ENCODE measurements at places on chromosomes 12 and 14. TPM values are rescaled to one million over a fixed set of nuclear protein-coding genes. Genes with fewer than 3 reads are reported as not detected.

DNA sequence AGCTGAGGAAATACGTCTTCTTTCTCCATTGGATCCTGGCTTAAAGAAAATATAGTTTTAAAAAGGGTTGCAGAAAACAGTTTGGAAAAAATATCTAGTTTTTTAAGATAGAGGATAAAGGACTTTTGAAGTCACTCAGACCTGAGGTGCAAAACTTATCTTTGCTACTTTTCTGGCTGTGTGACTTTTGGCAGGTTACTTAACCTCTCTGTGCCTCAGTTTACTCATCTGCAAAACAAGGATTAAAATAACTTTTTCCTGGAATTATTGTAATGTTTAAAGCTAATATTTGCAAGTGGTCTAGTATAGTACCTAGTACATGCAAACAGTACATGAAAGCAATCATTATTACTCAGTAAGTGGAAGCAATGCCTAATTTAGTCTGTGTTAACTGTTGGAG lies 176.8 kb downstream of the TBX5 start:
- H3K4me1 ChIP-seq = no peaks in the 10 kb centered on the region
- H3K27me3 ChIP-seq = no peaks in the 10 kb centered on the region
- no peak overlapping the region for H3K27ac ChIP-seq
- no peak for DNase-seq

DNA sequence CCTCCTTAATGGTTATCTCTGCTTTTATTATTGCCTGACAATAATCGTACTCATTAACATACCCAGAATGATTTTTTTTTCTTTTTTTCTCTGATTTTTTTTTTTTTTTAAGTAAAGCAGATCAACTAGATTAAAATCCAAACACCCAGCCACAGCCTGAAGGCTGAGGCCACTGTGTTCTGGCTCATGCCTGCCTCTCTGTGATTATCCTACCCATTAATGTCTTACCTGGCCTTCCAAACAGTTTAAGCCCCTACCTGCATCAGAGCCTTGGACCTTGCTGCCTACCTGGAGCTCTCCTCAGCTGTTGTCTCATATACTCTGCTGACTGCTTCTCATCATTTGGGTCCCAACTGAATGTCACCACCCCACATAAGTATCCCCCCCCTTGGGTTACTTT lies 6.8 kb upstream of the TMED10 start:
- no peak overlapping the region for H3K4me3 ChIP-seq
- H3K27ac ChIP-seq = no peak overlapping the region
- peaks cover 4% of the 10 kb centered on the region for H3K4me1 ChIP-seq
- peaks cover 4% of the 10 kb centered on the region for H3K27me3 ChIP-seq

DNA sequence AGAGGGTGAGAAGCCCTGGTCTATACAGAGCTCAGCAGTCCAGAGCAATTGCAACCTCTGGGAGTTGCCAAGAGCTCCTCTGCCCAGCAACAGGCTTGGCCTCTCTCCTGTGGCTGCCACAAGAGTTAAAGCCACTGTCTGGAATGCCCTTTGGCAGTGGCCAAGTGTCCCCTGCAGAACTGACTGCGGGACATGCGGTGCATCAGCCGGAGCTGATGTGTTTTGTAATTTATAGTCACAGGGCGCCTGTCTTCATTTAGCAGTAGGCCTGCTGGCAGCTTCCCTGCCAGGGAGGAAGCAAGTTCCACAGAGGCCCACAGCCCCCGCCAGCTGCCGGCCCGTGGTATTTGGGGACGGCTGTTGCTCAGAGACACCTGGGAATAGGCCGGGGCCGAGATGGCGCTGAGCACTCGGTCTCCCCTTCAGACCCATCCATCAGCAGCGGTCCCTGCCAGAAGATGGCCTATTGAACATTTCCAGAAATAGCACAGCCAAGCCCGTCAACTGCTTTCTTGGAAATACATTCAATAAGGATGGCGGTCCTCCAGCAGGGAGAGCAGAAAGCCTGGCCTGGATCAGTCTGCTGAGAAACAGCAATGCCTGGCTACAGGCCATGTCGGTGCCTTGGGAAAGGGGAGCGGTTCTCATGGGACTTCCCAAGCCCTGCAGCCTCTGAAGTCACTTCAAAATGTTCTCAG lies 217.4 kb downstream of the CRADD start:
- no peak overlapping the region for H3K27ac ChIP-seq
- H3K4me1 ChIP-seq = peaks cover 46% of the 10 kb centered on the region
- H3K36me3 ChIP-seq = no peaks in the 10 kb centered on the region
- no peak overlapping the region for H3K4me3 ChIP-seq

GRCh38 chr12:65528127-65528526 lies 249.6 kb downstream of the MSRB3 start:
- H3K27ac ChIP-seq = no peak overlapping the region
- no peak for DNase-seq
- no peak overlapping the region for H3K4me3 ChIP-seq
- no peaks in the 10 kb centered on the region for H3K27me3 ChIP-seq
- peaks cover 6% of the 10 kb centered on the region for H3K4me1 ChIP-seq

DNA sequence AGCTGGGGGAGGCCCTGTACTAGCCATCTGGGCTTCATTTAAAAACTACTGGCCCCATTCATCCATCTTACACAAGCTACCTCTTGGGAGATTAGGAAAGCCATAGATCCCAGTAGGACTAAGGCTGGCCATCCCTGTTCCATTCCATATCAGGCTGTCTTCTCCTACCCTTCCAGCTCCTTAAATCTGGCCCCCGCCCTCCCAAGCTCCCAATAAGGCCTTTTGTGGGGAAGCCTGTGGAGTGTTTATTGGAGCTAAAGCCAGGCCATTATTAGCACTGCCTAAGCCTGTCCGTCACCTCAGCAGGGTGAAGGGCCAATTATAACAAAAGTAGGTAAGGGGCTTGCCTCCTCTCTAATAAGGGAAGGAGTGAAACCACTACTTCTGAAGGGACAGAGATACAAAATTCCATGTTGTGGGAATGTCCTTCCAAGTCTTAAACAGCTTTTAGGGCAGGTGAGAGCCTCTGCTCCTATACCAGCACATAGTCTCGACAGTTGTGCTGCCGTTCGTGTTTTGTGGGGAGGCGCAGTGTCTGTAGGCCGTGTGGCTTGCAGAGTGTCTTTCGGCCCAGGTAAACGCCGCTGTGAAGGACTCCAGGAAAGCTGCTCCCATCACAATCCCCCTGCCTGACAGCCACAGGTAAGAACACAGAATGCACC lies 3.7 kb downstream of the MYL6 start:
- peaks cover 40% of the 10 kb centered on the region for H3K4me1 ChIP-seq
- H3K27me3 ChIP-seq = peaks cover 62% of the 10 kb centered on the region
- peaks cover 64% of the 10 kb centered on the region for H3K36me3 ChIP-seq
- peak overlapping the region; percentile 100 for H3K4me3 ChIP-seq

DNA sequence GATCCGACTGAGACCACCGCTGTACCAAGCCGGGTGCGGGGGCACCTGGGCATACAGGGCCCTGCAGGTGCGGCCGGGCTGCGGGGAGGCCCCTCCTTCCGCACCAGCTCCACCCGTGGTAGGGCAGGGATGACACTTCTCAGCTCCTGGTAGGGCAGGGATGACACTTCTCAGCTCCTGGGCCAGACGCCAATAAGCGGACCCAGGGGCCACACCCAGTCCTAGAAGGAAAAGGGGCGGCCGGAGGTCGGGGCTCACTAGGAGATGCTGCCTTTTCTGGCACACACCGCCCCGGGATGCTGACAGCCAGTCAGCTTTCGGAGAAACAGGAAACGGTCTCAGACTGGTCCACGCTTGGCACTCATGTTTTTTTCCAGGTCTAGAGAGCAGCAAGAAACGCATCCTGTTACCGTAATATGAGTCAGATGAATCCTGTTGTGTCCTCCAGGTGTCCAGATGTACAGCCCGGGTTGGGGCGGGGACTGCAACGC lies 34.8 kb downstream of the NFKBIA start:
- H3K27ac ChIP-seq = no peak overlapping the region
- H3K27me3 ChIP-seq = peaks cover 4% of the 10 kb centered on the region
- H3K4me3 ChIP-seq = no peak overlapping the region
- no peak for DNase-seq

DNA sequence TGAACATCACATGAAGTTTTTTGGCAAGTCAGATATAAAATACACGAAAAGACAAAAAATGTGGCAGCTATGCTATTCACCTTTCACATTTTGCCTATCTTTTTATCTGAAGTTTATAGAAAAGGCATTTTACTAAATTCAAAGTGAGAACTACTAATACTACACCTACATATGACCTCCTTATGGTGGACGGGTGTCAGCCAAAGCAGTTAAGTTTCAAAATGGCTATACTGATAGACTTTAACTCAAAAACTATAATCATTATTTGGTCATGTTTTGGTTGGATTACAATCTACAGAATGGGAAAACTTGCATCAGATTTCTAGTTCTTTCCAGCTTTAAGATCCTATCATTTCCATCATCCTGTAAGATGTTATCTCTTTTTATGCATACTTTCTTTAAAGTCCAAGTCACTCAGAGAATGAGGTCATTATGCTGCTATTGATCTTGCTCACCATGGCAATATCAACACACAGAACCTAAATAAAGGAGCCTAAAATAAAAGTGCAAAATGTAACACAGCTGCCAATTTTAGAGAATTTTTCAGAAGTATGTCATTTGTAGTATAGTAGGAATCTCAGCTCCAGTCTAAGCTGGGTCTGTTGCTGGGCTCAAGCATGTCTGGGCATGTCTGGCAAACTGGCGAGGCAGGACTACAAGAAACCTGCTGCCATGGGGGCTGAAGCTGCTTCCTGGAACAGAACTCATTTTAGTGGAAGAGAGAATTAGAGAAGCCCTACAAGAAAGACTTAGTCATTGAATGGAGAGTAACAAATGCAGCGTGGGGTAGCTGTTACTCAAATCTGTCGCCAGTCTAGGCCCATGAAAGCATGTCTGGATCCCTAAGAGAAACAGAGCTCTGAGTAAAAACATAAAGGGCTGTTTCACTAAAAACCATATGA lies 7.6 kb upstream of the AEBP2 start:
- no peaks in the 10 kb centered on the region for H3K36me3 ChIP-seq
- H3K4me3 ChIP-seq = no peak overlapping the region
- peaks cover 2% of the 10 kb centered on the region for H3K27me3 ChIP-seq
- peaks cover 2% of the 10 kb centered on the region for H3K4me1 ChIP-seq

GRCh38 chr12:108371801-108372344 lies 32.8 kb upstream of the CMKLR1 start:
- H3K27ac ChIP-seq = no peak overlapping the region
- H3K27me3 ChIP-seq = peaks cover 1% of the 10 kb centered on the region
- H3K4me1 ChIP-seq = peaks cover 3% of the 10 kb centered on the region
- no peaks in the 10 kb centered on the region for H3K36me3 ChIP-seq
- DNase-seq = no peak

DNA sequence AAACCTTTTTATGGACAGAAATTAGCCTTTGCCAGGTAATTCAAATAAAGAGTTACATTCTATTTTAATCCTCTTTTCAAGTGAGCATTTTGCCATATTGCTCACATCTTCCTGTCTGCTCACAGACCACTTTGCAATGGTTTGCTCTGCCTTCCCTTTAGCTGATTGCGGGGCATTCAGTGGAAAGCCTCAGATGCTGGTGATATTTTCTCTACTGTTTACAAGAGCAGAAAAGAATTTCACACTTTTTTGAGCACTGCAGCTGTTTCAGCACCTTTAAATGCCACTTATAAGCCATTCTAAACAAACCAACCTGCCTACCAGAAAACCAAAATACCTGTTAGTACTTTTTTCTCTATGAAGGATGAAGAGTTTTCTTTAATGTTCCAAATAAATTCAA lies 195.7 kb upstream of the LRIG3 start:
- H3K4me1 ChIP-seq = peaks cover 2% of the 10 kb centered on the region
- DNase-seq = no peak
- no peak overlapping the region for H3K27ac ChIP-seq
- peaks cover 1% of the 10 kb centered on the region for H3K27me3 ChIP-seq

GRCh38 chr14:54381821-54382220 lies 15.0 kb upstream of the CDKN3 start:
- no peaks in the 10 kb centered on the region for H3K36me3 ChIP-seq
- H3K27ac ChIP-seq = no peak overlapping the region
- DNase-seq = no peak
- peaks cover 29% of the 10 kb centered on the region for H3K4me1 ChIP-seq
- no peak overlapping the region for H3K4me3 ChIP-seq

DNA sequence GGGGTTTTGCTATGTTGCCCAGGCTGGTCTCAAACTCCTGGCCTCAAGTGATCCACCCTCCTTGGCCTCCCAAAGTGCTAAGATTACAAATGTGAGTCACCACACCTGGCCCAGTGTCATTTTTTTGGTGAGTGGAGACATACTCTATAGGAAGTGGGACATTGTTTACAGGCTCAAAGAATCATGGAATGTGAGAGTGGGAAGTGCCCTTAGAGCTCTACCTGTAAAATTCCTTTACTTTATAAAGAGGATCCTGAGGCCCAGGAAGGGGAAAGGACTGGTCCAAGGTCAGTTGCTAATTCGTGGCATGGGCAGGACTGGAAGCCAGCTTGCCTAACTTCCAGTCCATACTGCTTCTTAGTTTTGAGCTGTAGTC lies 8.7 kb upstream of the ADCK1 start:
- no peaks in the 10 kb centered on the region for H3K36me3 ChIP-seq
- H3K27ac ChIP-seq = no peak overlapping the region
- no peak overlapping the region for H3K4me3 ChIP-seq
- H3K4me1 ChIP-seq = no peaks in the 10 kb centered on the region
- H3K27me3 ChIP-seq = no peaks in the 10 kb centered on the region

- no peak within 1 kb of the TSS for H3K27ac ChIP-seq
- H3K27me3 ChIP-seq = peaks cover 10% of the 10 kb centered on the region
- peak within 1 kb of the TSS; percentile 86 for H3K4me3 ChIP-seq
- H3K4me1 ChIP-seq = peaks cover 2% of the 10 kb centered on the region
Measured at GRCh38 chr14:61281186-61281947, at the start of gene TMEM30B. TSS of gene TMEM30B (minus strand) at chr14:61281338. CDS start at chr14:61281147, 191 bp downstream.

DNA sequence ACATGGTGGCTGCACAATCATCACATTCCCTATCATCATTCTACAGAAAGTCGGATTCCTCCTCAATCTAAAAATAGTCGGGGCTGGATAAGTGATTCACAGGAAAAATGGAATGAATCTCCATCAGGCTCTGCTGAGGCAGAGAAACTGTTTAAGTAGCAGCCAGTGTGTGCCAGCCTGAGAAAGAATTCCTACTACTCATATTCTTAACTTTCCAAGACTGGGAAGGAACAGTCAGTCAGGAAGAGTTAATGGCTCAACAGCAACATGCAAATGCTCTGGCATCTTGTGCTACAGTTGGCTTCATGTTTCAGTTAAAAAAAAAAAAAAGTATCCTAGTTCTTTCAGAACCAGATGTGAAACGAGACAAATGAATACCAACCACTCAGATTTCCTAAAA lies 187.0 kb downstream of the GRIP1 start:
- H3K4me3 ChIP-seq = no peak overlapping the region
- no peak overlapping the region for H3K27ac ChIP-seq
- peaks cover 4% of the 10 kb centered on the region for H3K4me1 ChIP-seq

- H3K27me3 ChIP-seq = no peaks in the 10 kb centered on the region
- no peak for DNase-seq
- H3K4me3 ChIP-seq = no peak overlapping the region
- H3K4me1 ChIP-seq = peaks cover 22% of the 10 kb centered on the region
- H3K27ac ChIP-seq = no peak overlapping the region
Measured at GRCh38 chr14:60350366-60350720, 101.3 kb downstream of the PPM1A start.

The RAB3IP gene
- total RNA-seq = 14.1 TPM

The FGD6 gene
- 35.4 TPM for total RNA-seq

The KITLG gene
- total RNA-seq = 28.3 TPM

The ARHGAP9 gene
- total RNA-seq = 65.4 TPM

The KRT5 gene
- total RNA-seq = not detected

The ASB2 gene
- not detected for total RNA-seq
